Stimulated activated CD4-positive, alpha-beta T cell treated with anti-CD3 and anti-CD28 coated beads, Interleukin-1b, Interleukin-23, amount 100 ng/mL, for 1 hour (primary cell): ENCODE measurements at places on chromosomes 11 and 22.

GRCh38 chr11:64745189-64745520, 1.2 kb upstream of the RASGRP2 start:
- DNase-seq, result peak; percentile 69

DNA sequence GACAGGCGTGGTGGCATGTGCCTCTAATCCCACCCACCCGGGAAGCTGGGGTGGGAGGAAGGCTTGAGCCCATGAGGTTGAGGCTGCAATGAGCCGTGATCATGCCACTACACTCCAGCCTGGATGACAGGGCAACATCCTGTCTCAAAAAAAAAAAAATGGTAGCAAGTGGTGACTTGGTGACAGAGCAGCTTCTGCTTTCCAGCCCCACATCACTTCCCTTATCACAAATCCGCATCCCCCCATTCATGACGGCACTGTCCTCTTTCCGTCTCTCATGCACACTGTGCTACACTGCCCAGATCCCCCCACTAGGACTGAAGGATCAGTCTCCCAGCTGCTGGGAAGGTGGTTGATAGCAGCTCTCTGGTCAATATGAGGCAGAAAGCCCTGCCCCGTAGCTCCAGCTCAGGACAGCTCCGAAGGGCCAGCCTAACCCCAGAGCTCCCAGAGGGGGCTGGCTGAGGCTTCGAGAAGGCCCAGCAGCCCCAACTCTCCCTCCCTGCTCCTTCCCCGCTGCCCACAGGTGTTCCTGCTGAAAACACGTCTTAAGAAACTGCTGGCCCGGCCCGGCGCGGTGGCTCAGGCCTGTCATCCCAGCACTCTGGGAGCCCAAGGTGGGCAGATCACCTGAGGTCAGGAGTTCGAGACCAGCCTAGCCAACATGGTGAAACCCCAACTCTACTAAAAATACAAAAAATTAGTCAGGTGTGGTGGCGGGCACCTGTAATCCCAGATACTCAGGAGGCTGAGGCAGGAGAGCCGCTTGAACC, 15.9 kb downstream of the PGA5 start:
- DNase-seq, result no peak

GRCh38 chr22:25748704-25749103, 6.7 kb downstream of the MYO18B start:
- no peak for DNase-seq

- no peak for DNase-seq
Measured at GRCh38 chr22:21857481-21857914, 9.9 kb downstream of the MAPK1 start.

DNA sequence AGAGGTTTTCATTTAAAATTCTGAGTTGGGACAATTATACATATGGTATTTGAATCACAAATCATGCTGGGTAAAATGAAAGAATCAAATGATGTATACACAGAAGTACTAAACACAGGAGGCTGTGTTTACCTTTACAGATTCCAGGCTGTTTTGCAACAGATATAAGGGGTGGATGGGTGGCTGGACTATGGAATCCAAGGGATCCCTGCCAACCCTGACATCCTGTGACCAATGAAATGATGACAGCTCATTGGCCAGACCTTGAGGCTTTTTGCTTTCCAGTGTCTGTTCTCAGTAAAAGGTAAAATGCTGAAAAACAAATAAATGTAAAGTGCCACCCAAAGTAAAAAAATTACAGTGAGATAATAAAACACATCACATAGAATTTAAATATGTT, 3.3 kb upstream of the DDI1 start:
- no peak for DNase-seq

GRCh38 chr22:27075028-27075678, 417.8 kb downstream of the MIAT start:
- DNase-seq, result no peak

GRCh38 chr11:61072316-61073109, 29.8 kb upstream of the CD5 start:
- no peak for DNase-seq

- DNase-seq, result no peak
Measured at GRCh38 chr11:119933584-119933983, 204.3 kb downstream of the TRIM29 start.

GRCh38 chr11:117410238-117410637, 82.6 kb downstream of the CEP164 start:
- DNase-seq, result no peak

DNA sequence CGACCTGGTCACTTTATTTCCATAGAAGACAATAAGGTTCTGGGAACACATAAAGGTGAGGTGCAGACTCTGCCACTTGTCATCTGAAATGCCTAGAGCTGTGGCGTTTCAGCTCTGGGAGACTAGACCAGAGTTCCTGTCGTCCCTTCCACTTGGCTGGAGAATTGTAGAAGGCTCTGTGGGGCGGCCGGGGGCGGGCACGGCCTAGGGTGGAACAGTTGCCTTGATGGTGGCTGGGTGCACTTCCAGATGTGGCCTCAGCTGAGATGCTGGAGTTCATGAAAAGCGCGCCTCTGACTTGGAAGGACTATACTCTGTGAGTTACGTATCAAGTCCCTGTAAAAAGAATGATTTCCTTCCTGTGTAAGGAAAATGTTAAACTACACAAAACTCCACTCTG, 16.8 kb downstream of the TRMU start:
- DNase-seq, result no peak

- DNase-seq, result no peak
Measured at GRCh38 chr11:45182902-45183301, 36.5 kb downstream of the PRDM11 start.

DNA sequence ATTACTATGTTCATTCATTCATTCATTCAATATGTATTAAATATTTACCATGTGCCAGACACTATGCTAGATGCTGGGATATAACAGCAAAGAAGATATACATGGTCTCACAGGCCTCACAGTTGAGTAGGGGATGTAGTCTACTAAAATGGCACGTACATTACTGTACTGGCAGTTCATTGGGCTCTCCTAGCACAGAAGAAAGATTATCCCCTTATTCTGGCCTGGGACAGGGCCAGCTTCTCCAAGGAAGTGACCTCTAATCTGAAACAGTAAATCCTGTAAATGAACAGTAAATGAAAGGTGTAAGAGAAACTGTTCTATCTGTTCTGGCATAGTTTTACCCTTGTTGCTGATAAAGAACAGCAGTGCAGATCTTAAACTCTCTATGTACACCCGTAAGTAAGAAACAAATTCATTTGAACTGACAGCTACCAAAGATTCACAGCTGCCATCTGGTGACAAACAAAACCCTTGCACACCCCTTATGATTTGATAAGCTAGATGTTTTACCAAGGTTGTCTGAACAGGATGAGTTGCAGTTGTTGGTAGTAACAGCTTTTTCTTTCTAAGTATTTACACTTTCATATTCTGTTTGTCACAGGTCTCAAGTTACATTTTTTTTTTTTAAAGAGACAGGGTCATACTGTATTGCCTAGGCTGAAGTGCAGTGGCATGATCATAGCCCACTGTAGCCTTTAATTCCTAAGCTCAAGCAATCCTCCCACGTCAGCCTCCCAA, 263.1 kb downstream of the TMEM135 start:
- no peak for DNase-seq

GRCh38 chr22:44741929-44742328, 10.4 kb upstream of the ARHGAP8 start:
- DNase-seq, result no peak

GRCh38 chr11:34349882-34350281, 7.9 kb downstream of the ABTB2 start:
- no peak for DNase-seq

- no peak for DNase-seq
Measured at GRCh38 chr11:129375751-129376657, at the start of gene BARX2. Gene BARX2 (plus strand): TSS chr11:129375848. CDS start chr11:129376036, 188 bp downstream.

DNA sequence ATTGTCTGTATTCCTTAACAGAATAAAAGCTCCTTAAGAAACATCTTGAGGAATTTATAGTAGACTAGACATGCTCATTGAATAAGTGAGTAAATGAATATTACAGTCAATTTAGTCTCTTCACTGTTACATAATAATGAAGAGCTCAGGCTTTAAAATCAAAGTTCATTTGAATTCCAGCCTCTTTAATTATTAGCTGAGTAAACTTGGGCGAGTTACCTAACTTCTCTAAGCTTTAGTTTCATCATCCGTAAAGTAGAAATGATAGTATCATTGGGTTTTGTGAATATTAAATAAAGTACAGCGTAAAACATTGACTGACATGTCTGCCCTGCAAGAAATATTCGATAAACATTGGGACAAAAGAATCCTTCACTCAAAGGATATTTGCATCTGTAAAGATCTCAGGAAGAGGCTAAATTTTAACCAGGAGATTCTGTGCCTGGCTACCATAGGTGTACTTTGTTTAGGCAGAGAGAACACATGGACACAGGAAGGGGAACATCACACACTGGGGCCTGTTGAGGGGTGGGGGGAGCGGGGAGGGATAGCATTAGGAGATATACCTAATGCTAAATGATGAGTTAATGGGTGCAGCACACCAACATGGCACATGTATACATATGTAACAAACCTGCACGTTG, 15.2 kb upstream of the BBOX1 start:
- no peak for DNase-seq

DNA sequence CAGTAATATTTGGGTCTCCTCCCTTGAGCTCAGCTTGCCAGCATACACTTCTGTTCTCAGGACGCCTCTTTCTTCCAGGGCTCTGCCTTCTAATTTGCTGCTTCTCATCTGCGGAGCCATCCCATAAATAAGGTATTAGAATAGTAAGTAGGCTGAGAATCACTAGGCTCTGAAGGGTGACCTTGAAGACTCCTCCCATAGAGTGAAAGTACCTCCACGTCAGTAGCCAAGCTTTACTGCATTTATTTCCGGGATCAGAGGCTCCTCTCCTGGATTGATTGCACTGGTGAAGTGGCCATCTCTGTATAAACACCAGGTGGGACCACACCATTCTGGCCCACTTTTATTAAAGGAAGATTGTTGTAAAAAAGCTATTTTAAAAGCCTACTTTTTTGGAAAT, 315.5 kb downstream of the FAT3 start:
- no peak for DNase-seq

GRCh38 chr11:15334766-15335165, 220.0 kb downstream of the INSC start:
- no peak for DNase-seq

GRCh38 chr22:42814215-42814614, 42.9 kb downstream of the ARFGAP3 start:
- no peak for DNase-seq

- no peak for DNase-seq
Measured at GRCh38 chr11:73113426-73113825, 28.7 kb downstream of the FCHSD2 start.

GRCh38 chr22:36951746-36952145, 38.3 kb downstream of the CSF2RB start:
- DNase-seq, result no peak

DNA sequence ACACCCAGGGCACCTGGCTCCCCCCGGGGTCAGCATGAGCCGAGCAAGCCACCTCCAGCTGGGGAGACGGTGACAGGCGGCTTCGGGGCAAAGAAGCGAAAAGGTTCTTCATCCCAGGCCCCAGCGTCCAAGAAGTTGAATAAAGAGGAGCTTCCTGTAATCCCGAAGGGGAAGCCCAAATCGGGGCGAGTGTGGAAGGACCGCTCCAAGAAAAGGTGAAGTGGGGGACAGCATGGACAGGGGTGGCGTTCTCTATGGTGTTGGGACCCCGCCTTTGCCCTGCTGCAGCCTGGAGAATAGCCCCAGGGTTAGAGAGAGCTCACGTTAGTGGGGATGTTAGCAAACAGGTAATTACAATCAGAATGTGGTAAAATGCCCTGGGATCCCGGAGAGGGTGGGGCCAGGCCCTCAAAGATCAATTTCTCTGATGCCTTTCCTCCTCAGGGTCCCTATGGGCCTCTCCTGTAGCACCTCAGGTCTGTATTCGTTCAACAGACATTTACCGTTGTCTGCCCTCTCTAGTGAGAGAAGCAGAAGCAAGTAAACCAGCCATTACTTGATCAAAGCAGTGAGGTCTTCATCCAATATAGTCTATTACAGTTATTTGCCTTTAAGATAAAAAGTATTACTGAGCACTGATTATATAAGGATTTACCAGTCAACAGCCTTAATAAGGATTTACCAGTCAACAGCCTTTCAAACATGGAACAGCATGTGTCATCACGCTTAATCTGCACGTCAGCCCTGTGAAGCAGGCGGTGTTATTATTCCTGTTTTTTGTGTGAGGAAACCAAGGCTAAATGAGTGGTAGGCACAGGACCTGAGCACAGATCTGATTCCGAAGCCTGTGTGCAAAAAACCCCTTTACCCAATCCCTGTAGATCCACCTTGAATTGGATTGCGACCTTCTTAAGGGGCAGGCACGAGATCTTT, 1.0 kb downstream of the CCDC86 start:
- DNase-seq, result no peak

DNA sequence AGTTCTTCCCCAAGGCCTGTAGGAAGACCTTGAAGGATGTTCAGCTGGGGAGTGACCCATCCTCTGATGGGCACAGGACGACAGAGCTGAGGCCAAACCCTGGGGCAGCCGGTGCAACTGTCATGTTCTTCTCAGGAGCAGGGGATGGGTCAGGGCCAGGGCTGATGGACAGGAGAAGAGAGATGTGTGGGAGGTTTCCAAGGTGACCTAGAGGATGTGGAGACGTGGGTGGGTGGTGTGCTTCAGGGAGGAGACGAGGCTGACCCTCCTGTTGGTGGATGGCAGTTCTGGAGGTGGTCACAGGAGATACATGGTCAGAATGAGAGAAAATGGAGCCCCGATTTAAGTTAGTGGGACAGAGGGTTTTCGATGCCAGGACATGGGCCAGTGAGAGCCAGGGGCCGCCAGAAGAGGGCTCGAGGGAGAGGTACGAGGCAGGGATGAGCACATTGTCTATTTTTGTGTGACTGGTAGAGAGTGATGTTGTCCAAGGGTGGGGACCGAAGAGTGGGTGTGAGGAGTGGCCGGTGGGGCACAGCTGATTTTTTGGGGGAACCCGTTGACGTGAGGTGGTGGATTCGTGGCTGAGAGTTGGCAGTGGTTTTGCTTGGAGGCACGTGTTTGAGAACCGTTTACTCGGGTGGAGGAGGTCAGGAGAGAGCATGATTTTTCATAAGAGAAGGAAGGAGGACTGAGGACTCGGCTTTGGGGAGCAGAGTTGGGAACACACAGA, 14.6 kb downstream of the TBC1D22A start:
- no peak for DNase-seq
